Fibroblast of upper back skin (primary cell): ENCODE measurements at places on chromosomes 5 and 9.
A peak's percentile ranks its signal among the peaks of the same experiment; 100 is the strongest.

- DNase-seq = no peak
Measured at GRCh38 chr5:172841256-172841655, 7.2 kb downstream of the ERGIC1 start.

GRCh38 chr9:618478-618877 is 223.0 kb upstream of the DMRT1 start:
- DNase-seq = peak; percentile 60

DNA sequence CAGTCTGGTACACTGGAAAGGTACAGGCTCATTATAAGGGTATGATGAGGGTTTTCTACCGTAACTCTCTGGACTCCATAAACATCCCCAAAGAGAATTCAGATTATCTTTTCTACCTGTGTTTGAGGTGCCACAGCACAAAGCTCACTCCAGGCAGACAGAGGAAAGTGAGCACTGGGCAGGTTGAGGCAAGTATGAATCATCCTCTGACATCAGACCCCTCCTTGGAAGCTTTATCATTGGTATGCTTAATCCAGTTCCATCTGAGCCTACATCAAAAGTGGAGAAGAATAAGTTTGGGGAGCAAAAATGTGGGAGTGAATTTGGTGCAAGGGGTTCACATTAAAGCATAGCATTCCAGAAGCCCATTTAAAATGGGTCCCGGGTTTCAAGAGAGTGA is 21.7 kb downstream of the C9orf152 start:
- no peak for DNase-seq

DNA sequence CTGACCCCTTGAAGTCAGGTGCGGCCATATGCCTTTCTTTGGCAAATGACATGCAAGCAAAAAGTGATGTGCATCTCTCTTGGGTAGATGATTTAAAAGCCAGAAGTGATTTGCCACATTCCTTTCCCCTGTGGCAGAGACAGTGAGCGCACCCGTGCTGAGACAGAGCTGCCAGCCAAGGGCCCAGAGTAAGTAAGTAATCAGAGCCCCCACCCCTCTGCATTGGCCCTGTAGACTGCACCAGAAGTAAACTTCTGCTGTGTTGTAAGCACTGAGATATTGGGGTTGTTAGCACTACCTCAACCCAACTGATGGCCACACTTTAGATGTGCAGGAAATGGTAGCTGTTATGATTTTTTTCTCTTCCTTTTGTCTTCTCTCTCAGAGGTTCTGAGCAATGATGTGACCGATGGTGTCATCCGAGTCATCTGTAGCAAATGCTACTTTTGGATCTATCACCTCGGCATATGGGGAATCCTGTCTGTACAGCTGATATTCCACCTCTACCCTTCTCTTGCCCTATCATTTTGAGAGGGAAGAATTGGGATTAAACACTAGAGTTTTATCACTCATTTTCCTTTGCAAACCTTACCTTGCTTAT is 58.0 kb downstream of the DOCK2 start:
- DNase-seq = no peak

DNA sequence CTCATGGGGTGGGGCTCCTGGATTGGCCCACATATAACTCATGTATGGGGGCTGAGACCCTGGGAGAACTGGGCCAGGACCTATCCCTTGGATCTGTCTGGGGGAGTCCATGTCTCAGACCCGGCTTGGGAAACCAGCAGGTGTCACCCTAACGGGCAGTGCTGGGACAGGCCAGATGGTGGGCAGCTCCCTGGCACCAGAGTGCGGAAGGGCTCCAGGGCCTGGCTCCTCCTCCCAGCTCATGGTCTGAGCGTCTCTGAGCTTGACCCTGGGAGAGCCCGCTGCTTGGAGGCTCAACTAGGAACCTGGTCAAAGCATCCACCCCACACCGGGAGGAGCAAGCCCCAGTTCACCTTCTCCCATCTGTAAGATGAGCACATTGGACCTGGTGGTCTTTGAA is 15.5 kb upstream of the NCS1 start:
- no peak for DNase-seq

DNA sequence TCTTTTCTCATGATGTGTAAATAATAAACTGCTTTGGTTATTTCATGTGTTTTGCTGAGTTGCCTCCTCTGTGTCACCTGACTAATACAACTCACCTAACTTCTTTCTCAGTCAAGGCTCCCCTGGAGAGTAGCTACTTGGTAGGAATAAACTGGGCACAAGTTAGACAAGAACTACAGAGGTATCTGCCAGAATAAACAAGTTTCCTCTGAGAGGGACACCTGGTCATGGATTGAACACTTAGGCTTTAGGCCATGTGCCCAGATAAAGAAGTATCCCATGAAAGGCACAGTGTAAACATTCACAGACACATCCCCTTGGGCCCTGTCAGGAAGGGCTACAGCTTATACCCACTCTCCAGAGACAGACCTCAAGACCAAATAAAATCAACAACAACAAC is 532.5 kb downstream of the KIF4B start:
- no peak for DNase-seq

- no peak for DNase-seq
Measured at GRCh38 chr9:209143-209758, 5.4 kb upstream of the DOCK8 start.

DNA sequence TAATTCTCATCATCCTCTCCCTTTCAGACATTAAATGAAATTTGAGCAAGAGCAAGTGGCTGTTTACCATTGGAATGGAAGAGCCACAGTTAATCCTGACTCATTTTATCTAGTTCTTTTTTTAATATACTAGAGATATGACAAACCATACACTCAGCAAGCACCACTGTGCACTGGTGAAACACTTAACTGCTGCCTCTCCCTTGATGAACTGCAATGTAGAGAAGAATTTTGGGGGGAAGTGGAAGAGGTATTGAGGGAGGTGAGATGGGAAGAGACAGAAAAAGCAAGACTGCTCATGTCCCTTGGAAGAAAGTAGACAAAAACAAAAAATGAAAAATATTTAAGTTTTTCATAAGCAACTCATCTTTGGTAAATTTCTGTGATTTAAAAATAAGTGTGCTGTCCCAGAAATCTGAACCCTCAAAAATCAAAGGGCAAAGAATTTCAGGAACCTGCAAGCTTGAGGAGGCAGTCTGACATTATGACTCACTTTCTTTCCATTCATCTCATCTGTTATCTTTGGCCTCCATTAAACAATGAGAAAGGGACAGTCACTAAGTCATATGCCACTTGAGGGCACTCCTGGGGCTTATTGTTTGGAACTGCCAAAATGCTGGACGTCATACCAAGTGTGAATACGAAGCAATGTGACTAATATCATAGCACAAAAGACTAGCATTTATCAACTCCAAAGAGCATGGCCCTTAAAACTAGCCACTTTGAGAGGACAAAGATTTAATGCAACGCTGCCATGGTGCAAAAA is 566.8 kb upstream of the DMAC1 start:
- DNase-seq = peak; percentile 47

- peak; percentile 92 for DNase-seq
Measured at GRCh38 chr9:110099236-110100095, 108.5 kb downstream of the C9orf152 start.

GRCh38 chr5:180568914-180569313 is 22.4 kb downstream of the SCGB3A1 start:
- DNase-seq = no peak

GRCh38 chr5:131381777-131382176 is 117.9 kb downstream of the CDC42SE2 start:
- DNase-seq = no peak

GRCh38 chr5:103902893-103903292 is 340.3 kb upstream of the NUDT12 start:
- DNase-seq = no peak

GRCh38 chr9:118946669-118947068 is 422.6 kb downstream of the BRINP1 start:
- no peak for DNase-seq

GRCh38 chr9:111030492-111030891 is 7.8 kb downstream of the LPAR1 start:
- no peak for DNase-seq

DNA sequence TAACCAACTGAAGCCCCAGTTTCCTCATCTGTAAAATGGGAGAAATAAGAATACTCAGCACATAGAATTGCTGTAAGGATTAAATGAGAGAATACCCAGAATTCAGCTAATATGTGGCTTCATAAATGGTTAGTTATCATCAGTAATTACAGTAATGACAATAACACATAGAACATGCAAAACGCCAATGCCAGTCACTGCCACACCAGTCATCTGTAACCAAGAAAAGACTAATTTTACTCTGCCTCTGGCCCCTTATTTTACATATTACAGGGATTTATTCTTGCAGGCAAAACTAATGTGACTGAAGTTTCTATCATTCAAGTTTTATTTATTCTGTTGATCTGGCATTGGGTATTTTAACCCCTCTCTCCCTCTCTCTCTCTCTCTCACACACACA is 46.5 kb downstream of the EBF1 start:
- no peak for DNase-seq
